GM18507 (cell line): ENCODE measurements at places on chromosomes 7 and 10.

DNA sequence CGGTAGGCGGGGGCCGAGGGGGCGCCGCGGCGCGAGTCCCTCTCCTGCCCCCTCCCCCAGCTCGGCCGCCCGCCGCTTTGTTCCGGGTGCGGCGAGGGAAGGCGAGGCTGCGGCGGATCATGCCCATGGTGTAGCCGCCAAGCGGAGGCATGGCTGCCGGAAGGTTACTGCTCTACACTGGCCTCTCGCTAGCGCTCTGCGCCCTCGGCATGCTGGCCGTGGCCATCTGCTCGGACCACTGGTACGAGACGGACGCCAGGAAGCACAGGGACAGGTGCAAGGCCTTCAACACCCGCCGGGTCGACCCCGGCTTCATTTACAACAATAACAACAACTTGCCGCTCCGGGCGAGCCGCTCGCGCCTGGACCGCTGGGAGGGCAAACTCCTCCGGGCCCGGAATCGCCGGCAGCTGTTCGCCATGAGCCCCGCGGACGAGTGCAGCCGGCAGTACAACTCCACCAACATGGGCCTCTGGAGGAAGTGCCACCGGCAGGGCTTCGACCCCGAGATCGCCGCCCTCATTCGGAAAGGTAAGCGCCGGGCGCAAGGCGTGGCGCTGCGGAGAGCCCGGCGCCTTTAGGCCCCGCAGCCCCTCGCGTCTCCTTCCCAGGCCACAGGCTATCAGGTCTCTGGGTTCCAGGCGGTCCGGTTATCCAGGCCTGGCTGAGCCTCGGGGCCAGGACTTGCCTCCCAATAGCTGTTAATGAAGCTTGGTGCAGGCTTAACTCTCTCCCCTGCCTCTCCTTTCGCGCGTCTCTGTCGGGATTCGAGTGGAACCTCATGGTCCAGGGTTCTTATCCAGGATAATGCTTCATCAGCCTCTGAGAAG lies 513 bp downstream of the TMEM178B start:
- no peak for DNase-seq

GRCh38 chr7:99472561-99473314 lies at the start of gene ZNF789:
Gene ZNF789, plus strand, starts transcription at chr7:99472890. Its CDS starts 3,567 bp downstream, at chr7:99476457.
- peak; percentile 95 for DNase-seq

DNA sequence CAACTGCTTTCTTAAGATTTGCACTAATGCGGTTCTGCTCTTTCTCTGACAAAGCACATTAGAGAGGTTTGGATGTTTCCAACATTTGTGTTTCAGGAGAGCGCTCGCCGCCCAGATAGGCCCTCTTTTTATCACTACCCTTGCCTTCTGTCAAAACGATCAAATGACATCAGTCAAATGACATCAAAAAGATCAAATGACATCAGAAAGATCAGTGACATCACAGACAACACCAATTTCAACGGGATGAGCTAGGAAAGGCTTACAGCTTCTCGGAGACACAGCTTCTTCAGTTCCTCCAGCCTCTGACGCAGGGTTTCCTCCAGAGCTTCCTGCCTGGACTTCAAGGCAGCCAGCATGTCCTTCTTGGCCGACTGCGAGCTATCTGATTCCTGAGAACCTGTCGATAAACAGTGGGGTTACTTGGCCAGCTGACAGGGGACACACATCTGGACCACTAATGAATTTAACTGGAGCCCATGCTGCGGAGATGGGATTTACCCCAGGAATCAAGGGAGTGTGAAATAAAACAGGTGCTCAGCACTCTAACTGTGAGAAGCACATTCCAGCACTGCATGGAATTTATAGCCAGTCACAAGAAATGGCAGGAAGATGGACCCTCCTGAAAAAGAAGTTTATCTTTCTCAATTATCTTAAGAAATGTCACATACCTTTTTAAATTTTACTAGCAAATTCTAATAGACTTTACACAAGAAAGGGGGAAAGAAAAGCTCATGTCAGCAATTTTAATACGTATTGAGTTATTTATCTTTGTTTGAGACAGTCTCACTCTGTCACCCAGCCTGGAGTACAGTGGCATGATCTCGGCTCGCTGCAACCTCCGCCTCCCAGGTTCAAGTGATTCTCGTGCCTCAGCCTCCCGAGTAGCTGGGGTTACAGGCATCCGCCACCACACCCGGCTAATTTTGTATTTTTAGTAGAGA lies 88.2 kb downstream of the PRPF18 start:
- no peak for DNase-seq

DNA sequence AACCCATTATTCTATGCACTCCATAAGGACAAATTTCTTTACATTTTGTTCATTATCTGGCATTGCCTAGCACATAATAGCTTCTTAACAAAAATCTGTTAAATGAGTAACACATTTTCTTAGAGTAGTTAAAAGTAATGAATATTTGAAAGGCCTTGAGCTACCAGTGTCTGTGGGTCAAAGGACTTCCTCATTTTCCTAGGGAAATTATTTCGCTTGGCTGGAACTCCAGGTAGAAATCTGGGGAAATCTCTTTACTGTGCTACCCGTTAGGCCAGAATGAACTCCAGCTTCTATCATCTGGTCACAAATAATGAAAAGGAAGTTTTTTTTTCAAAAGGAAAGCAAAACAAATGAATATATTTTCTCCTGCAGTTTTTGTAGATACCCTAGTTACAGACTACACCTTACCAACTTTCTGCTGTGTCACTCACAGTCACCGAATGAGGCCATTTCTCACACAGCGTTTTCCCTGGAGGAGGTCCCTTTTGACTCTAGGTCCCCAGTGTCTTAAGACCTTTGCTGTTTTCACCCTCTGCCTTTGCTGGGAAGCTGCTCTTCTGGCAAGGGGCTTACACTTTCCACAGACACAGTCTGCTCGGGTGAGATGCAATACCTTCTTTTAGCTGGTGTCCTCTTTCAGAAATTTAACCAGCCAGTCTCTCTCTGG lies 1.6 kb downstream of the SAMD9L start:
- no peak for DNase-seq

DNA sequence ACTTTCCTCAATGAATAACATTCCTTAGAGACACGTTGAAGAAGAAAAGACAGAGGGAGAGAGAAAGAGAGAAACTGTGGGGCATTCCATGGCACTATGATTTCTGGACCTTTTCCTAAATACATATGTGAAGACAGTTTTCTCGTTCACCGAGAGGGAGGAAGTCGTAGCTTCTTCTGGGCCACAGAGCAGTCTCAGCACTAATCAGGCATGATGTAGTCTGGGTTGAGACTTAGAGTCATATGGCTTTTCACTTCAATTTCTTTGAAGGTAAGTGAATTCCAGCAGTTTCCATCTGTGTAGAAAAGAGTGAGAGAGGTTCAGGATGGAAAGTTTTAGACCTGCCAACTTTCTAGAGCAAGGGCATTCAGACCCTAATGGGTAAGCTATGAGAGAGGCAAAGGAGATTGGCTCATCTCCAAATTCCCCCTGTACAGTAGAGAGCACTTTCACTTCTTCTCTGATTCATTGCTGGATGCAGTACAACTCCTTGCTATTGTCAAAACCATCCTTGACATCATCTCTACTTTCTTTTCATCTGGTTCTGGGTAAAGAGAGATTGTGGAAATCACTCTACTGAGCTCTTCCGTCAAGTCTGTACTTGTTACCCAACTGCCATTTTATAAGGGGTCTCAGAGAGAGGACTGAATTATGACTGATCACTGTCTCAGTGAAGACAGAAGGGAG lies 31.5 kb upstream of the OR9A4 start:
- DNase-seq = no peak

DNA sequence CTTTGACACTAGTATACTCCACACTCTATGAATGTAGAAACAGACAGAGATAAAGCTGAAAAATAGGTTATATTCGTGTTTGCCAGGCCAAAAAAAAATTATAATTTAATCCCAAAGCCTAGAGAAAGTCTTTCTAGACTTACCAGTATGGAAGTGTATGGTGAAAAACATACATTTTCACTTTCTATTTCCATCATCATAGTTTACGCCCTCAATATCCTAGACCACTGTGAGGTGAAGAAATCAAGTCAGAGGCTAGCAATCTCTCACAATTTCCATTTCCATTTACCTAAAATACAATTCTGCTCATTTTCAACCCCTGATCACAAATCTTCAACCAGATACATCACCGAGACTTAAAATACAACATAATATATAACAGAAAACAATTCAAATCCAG lies 16.2 kb downstream of the GPR22 start:
- DNase-seq = no peak

- no peak for DNase-seq
Observed at GRCh38 chr7:93736668-93737369, 153.7 kb downstream of the TFPI2 start.

DNA sequence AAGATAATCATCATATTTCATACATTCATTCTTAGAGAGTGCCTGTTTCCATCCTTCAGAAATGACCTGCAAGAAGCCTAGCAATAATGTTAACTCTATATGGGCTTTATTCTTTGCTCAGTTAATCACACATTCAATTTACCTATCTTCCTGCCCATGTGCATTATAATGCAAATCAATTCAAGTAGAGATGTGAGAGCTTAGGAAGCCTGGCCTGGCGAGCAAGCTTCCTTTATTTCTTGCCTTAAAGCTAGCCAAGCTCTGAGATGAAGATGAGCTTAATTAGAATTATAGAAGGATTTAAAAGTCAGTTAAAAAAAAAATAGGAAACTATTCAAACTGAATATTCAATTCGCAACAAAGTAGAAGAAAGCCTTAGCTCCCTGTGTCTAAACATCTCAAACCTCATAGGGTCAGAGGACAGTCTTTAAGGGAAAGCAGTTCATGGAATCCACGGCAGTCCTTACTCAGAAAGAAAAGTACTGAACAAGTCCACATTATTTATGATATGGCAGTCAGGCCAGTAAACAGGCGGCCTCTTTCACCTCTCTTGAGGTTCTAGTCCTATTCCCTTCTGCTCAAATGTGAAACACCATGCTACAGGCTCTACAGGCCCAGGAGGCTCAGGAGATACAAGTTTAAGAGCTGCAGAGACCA lies 214.1 kb downstream of the TFEC start:
- no peak for DNase-seq

DNA sequence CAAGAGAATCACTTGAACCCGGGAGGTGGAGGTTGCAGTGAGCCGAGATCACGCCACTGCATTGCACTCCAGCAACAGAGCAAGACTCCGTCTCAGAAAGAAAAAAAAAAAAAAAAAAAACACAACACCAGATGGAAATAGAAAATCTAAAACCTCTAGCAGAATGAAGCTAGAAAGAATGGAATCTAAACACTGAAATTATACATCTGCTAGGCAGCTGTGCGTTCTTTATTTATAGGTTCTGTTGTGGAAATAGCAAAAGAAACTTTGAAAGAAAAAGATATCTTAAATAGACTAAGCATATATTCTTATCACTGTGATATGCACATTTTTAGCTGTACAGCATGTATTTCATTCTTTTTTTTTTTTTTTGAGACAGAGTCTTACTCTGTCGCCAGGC lies 17.1 kb downstream of the BMPR1A start:
- DNase-seq = no peak

DNA sequence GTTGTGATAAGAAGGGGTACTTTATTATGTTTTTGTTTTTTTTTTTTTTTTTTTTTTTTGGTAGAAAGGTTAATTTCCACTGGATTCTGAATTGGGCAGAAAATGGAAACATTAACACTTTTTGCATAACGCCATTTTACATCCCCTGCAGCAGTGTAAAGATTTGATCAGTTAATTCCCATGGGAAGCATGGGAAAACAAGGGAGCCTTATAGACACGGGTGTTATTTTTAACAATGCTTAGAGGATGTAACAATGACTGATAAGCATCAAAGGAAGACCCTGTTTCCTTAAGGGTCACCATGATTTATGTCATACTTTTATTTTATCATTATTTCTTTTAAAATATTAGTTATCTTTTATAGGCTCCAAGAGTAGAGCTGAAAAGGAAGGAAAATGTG lies 140.2 kb downstream of the CDK14 start:
- DNase-seq = no peak

- DNase-seq = no peak
Observed at GRCh38 chr10:71419002-71419540, 22.4 kb downstream of the CDH23 start.

DNA sequence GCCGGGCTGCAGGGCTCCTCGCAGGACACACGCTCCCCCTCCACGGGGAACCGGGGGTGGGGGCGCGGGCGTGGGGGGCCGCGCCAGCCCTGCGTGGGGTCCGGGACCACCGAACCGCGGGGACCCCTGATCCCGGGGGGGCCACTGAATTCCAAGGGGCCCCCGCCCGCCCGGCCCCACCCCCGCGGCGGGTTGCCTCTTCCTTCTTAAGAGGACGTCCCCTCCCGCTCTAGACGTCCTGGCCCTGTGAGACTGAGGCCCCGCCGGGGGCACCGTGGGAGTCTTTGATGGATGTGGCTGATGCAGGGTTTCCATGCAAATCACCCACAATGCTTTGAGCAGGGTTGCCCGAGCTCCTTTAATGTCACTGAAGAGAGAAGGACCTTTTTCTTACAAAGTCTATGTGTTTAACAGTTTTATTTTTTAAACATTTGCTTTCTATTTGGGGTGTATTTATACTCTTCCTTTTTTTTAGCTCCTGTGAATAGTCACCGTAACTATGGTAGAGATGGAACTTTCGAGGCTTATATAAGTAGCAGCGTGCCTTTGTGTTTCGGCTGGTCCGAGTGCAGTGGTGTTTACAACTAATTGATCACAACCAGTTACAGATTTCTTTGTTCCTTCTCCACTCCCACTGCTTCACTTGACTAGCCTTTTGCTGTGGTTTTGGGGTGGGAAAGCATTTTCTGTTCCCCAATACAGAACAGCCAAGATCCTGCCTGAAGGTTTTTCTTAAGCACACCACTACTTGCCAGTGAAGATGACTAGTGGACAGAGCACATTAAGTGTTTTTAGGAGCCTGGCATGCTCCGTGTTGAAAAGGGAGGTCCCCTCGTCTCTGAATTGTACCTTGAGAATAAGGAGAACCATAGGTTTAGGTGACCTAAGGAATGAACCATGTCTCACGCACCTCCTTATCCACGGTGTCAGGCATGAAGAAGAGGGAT lies 44.8 kb downstream of the PDIA4 start:
- DNase-seq = peak; percentile 48

DNA sequence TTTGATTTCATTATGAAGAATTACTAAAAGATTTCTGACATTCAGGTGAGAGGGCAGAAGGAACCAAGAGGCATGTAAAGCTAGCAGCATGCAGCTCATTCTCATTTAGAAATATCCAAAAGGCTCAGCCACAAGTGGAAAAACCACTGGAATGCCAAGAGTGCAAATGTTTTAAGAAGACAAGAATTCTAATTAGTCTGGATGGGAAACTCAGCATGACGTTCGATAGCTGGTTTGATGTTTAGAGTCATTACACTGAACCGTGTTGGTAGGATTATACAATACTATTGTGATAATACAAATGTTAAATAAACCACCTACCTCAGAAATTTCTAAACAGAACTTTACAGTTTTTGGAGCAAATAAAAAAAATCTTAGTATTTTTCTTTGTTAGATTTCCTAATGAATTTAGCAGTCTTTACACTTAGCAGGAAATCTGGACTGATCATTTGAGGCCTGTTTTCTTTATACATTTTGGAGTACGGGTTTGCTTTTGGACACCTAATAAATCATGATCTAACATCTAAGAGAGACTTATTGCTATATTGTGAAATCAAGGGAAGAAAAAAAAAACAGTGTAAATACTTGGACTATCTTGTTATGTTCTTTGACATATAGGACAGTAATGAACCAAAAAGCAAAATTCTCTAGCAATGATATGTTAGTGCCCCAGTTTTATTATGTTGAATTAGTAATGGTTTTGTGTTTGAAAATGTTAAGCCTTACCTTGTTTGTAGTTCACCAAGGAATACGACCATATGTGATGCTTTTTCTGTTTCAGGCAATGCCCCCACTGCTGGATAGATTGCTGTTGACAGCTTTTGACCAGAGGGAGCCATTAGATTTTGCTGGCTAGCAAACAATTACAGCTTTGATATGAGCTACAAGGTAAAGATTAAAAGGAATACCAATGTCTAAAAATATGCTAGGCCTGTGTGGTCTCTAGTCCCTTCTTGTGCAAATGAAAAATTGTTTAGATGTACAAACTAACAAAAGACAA lies 354.1 kb upstream of the SEMA3A start:
- DNase-seq = no peak
